ENCODE measurements at places on chromosomes 2 and 18.

DNA sequence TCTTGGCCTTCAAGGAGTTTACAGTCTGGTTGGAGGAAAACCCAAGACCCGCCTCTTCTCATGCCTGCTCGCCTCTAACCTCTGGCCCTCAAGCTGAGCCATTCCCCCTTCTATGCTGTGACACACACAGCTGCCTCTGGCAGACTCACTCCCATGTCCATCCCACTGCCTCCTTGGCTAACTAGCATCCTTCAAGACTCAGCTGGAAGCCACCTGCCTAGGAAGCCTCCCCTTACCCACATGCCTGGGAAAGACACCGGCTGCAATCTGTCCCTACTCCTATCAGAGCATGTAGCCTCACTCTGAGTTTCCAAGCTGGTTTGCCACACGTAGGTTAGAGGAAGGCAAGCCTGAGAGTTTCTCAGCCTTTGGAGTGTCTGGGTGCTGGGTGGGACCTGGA is 6.9 kb upstream of the MGAT4A start:
- no peak for DNase-seq

- DNase-seq = peak; percentile 51
Measured at GRCh38 chr2:102185347-102185746, 1.5 kb upstream of the IL1RL2 start.

GRCh38 chr18:9826685-9827084 is 59.1 kb upstream of the TXNDC2 start:
- DNase-seq = peak; percentile 37

DNA sequence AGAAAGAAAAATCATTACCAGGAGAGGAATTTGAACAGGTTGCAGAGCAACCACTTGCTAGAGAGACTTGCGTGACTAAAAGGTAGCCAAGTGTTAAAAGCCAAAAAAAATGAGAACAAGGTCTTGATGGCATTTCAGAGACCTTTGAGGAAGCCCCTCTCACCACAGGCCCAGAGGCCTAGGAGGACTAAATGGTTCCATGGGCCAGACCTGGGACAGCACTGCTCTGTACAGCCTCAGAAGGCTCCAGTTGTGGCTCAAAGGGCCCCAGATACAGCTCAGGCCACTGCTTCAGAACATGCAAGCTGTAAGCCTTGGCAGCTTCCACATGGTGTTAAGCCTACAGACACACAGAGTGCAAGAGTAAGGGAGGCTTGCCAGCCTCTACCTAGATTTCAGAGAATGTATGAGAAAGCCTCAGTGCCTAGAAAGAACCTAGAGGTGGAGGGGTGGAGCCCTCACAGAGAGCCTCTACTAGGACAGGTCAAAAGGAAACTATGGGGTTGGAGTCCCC is 15.3 kb downstream of the CNDP1 start:
- DNase-seq = no peak

DNA sequence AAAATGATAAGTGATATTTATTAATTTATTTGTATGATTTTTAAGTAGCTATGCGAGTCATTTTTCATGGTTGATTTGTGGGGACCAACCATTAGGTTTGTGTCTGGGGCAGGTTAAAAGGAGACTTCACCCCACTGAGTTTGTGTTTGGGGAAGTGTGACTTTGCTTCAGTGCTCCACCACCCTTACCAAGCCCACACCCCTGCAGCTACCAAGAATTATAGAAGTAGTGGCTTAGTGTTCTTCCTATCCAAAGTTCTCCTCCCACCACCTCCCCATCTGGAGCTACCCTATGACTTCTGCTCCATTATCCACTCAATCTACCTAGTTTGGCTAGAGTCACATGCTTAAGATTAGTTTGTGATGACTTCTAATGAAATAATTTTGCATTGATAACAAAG is 182.1 kb upstream of the ZEB2 start:
- no peak for DNase-seq

- peak; percentile 23 for DNase-seq
Measured at GRCh38 chr2:18845854-18846445, 256.6 kb upstream of the NT5C1B start.

GRCh38 chr2:27049422-27050280 is 1.8 kb upstream of the AGBL5 start:
- no peak for DNase-seq

DNA sequence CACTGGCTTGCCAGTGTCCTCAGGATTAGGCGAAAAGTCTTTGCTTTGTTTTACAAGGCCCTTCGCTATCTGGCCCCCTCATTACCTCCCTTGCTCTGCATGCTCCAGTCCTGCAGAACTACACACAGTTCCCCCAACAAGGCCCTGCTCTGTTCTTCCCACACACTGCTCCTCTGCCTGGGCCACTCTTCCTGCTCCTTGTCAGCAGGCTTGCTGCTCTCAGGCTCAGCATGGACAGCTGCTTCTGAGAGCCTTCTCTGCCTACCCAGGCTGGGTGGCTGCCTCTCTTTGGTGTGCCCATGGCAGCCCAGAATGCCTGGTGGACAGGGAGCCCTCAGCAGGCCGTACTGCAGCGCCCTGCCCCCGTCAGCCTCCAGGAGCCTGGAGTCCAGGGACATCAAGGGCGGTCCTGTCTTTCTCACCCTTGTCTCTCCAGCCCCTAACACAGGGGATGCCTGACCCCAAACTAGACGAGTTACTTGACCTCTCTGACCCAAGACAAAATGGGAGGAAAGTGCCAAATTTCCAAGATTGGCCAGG is 111.1 kb downstream of the MSH2 start:
- DNase-seq = no peak

DNA sequence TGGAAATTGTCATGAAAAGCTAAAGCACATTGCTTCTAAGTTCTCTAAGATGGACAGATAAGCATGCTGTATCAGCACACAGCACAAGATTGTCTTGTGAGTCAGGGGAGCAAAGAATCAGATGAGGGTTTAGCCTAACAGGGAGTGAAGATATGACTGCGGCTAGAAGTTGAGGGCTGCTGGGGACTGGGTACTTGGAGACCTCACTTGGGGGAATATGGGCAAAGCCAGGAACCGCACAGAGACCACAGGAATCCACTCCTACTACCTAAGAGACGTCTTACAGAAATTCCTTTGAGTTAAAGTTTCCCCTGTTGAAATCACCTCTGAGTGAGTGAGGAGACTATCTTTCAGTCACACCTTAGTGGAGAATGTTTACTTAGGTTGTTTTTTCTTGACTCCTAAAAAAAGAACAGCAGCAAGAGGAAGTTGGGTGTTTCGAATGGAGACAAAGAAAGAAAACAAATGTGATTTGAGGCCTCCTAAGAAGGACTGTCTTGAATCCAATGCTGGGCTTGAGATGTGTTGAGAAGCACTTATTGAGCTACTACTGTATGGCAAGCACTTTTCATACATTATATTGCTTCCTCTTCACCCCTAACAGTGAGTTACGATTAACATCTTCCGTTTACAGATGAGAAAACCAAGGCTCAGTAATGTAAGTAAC is 100.7 kb downstream of the ANKRD44 start:
- peak; percentile 86 for DNase-seq

DNA sequence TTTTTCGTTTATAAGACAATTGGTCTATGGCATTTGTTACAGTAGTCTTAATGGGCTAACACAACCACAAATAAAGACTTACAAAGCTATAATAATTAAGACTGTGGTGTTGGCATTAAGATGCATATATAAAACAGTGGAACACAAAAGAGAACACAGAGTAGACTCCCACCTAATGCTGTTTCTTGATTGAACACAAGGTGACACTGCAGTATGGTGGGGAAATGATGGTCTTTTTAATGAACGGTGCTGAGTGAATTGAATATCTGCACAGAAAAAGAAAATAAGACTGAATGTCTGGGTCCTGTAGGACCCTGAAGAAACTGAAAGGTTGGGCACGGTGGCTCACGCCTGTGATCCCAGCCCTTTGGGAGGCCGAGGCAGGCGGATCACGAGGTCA is 1136.6 kb upstream of the NXPH2 start:
- DNase-seq = no peak

- no peak for DNase-seq
Measured at GRCh38 chr18:29326214-29326613, 1149.3 kb upstream of the CDH2 start.

GRCh38 chr2:68284896-68285295 is 32.6 kb upstream of the PPP3R1 start:
- peak; percentile 28 for DNase-seq

DNA sequence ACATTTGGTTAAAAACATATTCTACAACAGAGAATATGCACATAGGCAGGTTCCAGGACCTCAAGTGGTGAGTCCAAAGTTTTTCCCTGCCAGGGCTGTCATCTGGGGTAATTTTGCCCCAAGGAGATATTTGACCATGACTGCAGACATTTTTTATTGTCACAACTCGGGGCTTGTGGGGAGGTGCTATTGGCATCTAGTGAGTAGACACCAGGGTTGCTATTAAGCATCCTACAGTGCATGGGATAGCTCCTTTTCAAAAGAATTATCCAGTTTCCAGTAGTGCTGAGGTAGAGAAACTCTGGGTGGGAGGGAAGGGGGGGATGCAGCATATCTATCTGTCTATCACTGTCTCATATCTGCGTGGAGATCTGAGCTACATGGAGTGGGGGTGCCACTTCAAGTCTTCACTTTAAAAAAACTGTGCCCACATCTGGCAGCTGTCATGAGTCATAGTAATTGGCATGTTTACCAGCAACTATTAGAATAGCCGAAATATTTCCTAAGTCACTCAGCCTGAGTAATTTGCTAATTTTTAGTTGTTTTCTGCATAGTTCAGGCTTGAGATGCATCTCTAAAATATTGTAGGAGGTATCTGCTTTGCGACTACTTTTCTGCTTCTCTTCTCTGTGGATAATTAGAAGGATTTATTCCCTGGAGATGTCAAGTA is 254.0 kb upstream of the RBMS1 start:
- peak; percentile 75 for DNase-seq

DNA sequence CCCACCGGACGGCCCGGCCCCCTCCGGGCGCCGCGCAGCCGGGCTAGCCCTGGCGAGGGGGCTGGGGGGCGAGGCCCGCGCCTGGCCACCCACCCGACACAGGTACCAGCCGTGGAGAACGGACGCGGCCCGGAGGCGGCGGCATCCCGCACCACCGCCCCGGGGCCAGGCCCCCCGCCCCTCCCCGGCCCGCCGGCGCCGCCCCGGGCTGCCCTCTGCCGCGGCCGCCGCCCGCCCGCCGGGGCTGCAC is 405 bp downstream of the SOS1 start:
- no peak for DNase-seq

GRCh38 chr2:175679231-175679630 is 322.8 kb downstream of the LNPK start:
- no peak for DNase-seq

GRCh38 chr2:236687296-236687965 is 117.8 kb downstream of the ACKR3 start:
- DNase-seq = no peak

DNA sequence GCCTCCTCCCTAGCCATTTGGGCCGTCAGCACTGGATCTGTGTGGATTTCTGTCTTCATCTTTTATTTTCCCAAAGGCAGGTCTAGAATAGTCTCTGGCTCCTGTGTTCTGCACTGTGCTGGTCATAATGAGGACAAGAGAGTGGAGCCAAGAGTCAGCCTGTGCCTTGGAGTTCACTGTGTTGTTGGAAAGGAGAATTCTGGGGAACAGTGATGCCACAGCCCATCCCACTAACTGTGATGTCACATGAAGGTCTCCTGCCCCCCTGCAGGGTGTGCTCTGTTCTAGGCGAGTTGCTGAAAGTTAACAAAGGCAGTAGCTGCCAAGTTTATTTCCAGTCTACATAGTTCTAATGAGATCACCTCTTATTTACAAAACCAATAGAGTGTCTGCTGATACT is 248.5 kb downstream of the TPGS2 start:
- DNase-seq = peak; percentile 48

DNA sequence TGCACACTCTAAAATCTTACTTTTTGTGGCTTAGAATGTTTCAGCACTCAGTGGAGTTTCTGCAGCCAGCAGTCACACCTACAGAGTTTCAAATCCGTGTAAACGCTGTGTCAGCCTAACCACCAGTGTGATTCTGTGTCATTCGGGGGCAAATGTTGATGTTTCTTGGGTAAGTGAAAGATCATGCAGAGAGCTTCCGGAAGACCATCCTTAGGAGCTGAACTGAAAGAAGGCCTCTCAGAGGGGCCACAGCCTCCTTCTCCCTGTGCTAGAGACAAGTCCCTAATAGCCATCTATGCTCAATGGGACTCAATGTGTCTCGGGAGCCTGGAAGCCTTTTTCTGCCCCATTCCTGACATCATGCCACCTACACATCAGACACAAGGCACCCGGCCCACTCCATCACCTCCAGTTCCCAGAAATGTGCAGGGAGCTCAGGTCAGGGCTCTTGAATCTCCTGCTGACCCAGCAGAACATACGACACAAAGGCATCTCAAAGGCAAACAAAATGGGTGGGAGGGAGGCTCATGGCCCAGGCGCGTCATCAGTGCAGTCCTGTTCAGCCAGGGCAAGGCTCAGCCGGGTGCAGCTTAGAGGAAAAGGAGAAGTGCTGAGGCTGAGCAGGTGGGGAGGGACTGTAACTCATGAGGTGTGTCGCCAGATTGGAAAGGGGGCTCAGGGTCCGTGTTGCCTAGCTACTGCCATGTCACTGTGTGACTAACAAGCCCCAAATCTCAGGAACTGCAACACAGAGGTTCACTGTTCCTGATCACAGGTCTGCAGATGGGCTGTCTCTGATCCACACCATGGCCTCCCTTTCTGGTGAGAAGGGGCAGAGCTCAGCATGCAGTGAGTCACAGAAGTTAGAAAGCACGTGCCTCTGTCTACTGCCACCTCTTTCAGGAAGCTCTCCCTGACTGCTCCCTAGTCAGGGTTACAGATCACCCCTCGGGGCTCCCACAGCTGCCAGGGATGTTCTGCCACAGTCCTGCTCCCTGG is 82.0 kb downstream of the SMAD7 start:
- DNase-seq = no peak

DNA sequence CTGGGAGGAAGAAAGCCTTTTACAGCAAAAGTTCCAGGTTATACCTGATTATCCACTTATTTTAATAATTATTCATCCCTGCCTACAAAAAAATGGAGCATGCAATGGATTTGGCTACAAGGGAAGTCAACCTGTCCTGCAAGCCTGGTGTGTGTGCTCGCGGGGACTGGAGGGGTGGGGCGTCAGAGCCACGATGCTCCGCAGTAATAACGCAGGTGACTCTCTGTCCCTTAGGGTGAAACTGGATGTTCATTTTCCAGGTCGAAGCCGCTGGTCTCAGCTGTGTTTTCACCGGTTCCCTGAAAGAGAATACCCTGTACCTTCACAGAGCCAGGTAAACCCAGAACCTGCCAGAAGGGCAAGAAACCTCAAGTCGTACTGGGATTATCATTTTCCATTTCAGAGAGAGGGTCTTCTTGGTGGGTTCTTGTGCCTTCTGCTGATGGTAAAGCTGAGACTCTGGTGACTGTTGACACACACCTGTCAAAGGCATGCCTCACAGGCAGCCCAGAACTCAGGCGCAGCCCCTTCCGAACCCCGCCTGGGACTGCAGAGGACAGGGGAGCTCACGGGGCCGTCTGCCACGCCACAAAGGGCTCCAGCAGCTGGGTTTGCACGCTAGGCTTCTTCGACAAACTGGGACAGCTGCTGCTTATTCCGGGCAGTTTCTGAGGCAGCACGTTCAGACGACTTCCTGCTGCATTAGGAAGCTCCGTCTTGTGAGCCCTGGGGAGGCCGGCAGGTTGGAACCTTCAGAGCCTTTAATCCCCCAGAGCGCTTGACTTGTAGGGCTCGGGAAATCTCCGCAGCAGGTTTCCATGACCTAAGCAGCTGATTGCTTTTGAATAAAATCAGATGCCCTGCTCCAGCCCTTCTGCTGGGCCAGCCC is 58.6 kb downstream of the KCNG2 start:
- peak; percentile 45 for DNase-seq
